Pericardium fibroblast (primary cell): ENCODE measurements at places on chromosomes 16 and 17. TPM values are rescaled to one million over a fixed set of nuclear protein-coding genes. Genes with fewer than 3 reads are reported as not detected.

Gene FOXF1
- total RNA-seq, result 1.1 and 2.2 TPM in 2 replicates

Gene FOXJ1
- not detected in 2 replicates for total RNA-seq

Gene GNGT2
- total RNA-seq, result not detected in 2 replicates

Gene CDH13
- total RNA-seq, result 26.6 and 50.9 TPM in 2 replicates

Gene DOC2A
- total RNA-seq, result 0.60 TPM in 1 of 2 replicates, not detected in the other

Gene RTN4RL1
- total RNA-seq, result 0.58 and 2.9 TPM in 2 replicates

Gene TAX1BP3
- 331 and 447 TPM in 2 replicates for total RNA-seq

Gene KCNG4
- not detected in 2 replicates for total RNA-seq

Gene CLEC19A
- total RNA-seq, result not detected in 2 replicates

Gene ATP6V0C
- 28.6 and 45.0 TPM in 2 replicates for total RNA-seq

Gene DNAAF1
- total RNA-seq, result not detected in 2 replicates

Gene SPNS2
- 7.7 and 8.5 TPM in 2 replicates for total RNA-seq

Gene USP6
- not detected in 2 replicates for total RNA-seq

Gene PERCC1
- not detected in 2 replicates for total RNA-seq

Gene KRTAP1-5
- total RNA-seq, result not detected in 2 replicates

Gene NPW
- total RNA-seq, result 1.6 and 8.7 TPM in 2 replicates

Gene PRM1
- not detected in 2 replicates for total RNA-seq

Gene ZCCHC14
- total RNA-seq, result 7.0 and 9.3 TPM in 2 replicates

Gene CASKIN1
- total RNA-seq, result under 0.01 and 1.0 TPM in 2 replicates

Gene CHP2
- not detected in 2 replicates for total RNA-seq

Gene CDRT15
- total RNA-seq, result not detected in 2 replicates

Gene VPS35
- total RNA-seq, result 63.0 and 86.5 TPM in 2 replicates

Gene TMEM95
- not detected in 2 replicates for total RNA-seq

Gene SHISA9
- total RNA-seq, result not detected in 2 replicates

Gene HBM
- total RNA-seq, result not detected in 2 replicates

Gene CES2
- 23.2 and 30.4 TPM in 2 replicates for total RNA-seq

Gene KLHDC4
- total RNA-seq, result 5.7 and 7.2 TPM in 2 replicates

Gene KCNH6
- total RNA-seq, result not detected in 2 replicates

Gene NPIPB13
- 0.26 and 1.9 TPM in 2 replicates for total RNA-seq

Gene TBX2
- 8.8 and 12.7 TPM in 2 replicates for total RNA-seq

Gene ACACA
- total RNA-seq, result 33.4 and 37.0 TPM in 2 replicates

Gene CLEC10A
- not detected in 2 replicates for total RNA-seq

Gene CCNF
- total RNA-seq, result 3.9 and 4.7 TPM in 2 replicates

Gene GLIS2
- total RNA-seq, result 14.1 and 21.4 TPM in 2 replicates

Gene RDM1
- total RNA-seq, result 0.70 TPM in 1 of 2 replicates, not detected in the other

Gene MYCBPAP
- total RNA-seq, result 0.09 and 0.23 TPM in 2 replicates

Gene SCIMP
- not detected in 2 replicates for total RNA-seq

Gene NPIPB6
- under 0.01 and 0.09 TPM in 2 replicates for total RNA-seq

Gene ATP2A1
- total RNA-seq, result 0.12 and 0.17 TPM in 2 replicates

Gene KRTAP1-1
- total RNA-seq, result not detected in 2 replicates

Gene PRR35
- not detected in 2 replicates for total RNA-seq

Gene ERN2
- total RNA-seq, result 0.47 TPM in 1 of 2 replicates, not detected in the other

Gene TMEM238L
- total RNA-seq, result not detected in 2 replicates
